ENCODE measurements at places on chromosomes 6 and 20.

GRCh38 chr6:144216668-144217218, 66.4 kb downstream of the STX11 start:
- no peak for DNase-seq

DNA sequence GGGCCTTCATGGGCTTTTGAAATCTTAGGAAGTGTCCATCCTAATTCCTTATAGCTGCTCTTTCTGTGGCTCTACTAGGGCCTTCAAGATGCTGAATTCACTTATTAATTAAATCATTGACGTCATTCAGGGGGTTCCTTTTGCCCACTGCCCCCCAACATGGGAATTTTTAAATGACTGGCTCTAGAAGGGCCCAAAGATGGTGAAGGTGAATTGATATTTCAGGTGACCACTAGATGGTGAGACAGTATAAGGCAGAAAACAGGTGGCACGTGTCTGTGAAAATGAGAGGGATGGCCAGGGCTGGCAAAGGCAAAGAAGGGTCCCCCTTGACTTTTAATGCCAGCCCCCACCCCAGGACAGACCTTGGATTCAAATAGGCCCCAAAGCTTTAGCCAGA, 11.8 kb downstream of the GNAS start:
- DNase-seq = no peak

- DNase-seq = no peak
These were observed 253.0 kb downstream of the TBC1D7 start for GRCh38 chr6:13075141-13075845.

DNA sequence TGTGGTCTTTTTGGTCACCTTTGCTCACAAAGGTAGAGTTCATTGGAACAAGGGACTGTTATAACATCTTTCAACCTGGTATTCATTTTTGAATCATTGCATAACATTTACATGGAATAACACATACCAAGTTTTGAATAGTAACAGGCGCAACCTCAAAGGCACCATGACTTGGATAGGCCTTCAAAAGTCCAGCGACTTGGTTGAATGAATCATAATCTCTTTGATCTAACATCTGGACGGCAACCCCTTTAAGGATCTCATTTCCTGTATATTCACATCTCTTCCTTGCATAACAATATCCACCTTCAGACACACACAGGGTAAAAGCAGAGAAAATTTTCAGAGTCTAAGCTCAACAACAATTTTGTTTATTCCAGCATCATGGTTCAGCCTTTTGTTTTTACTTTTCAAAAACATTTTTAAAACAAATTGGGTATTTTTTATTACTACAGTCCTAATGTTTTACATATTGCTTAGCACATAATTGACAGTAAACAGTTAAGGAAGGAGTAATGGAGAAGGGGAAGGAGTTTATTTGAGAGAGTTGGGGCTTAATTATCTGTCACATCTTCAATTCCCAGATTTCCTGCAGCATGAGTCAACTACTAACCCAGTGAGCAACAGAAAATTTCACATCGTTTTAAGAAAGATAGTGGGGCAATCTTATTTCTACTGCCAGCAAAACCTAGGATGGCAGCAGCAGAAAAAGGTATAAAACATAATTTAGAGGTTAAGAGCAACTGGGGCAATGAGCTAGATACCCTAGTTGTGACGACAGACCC, 41.8 kb upstream of the F13A1 start:
- DNase-seq = no peak

DNA sequence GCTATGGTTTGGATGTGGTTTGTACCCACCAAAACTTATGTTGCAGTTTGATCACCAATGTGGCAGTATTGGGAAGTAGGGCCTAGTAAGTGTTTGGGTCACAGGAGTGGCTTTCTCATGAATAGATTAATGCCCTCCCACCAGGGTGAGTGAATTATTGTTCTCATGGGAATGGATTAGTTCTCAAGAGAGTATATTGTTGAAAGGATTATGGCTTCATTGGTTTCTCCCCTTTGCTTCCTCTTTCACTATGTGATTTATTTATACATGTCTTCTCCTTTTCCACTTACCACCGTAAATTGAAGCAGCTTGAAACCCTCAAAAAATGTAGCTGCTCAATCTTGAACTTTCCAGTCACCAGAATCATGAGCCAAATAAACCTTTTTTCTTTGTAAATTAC, 10.8 kb downstream of the UFL1 start:
- DNase-seq = no peak

DNA sequence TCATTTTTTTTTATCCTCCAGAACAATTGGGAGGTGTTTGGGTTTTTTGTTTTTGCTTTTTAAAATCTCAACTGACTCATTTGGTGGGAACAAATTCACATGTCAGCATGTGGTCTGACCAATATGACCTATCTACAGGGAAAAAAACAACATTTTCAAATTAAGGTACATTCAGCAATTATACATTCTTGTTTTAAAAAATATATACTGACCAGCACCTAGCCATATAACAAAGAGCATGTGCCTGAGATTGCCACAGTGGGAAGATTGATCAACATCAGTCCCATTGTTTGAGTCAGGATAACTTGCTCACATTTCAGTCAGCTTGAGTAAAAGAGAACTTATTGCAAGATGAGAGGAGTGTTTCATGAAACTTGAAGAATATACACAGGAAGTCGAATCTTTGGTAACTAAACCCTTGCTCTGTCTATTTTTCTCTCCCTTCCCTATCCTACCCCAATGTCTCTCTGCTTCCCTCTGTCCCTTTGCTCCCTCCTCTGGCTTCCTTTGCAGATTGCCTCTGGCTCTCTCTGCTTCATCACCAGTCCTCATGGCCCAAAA, 163.2 kb upstream of the TAB2 start:
- DNase-seq = no peak

DNA sequence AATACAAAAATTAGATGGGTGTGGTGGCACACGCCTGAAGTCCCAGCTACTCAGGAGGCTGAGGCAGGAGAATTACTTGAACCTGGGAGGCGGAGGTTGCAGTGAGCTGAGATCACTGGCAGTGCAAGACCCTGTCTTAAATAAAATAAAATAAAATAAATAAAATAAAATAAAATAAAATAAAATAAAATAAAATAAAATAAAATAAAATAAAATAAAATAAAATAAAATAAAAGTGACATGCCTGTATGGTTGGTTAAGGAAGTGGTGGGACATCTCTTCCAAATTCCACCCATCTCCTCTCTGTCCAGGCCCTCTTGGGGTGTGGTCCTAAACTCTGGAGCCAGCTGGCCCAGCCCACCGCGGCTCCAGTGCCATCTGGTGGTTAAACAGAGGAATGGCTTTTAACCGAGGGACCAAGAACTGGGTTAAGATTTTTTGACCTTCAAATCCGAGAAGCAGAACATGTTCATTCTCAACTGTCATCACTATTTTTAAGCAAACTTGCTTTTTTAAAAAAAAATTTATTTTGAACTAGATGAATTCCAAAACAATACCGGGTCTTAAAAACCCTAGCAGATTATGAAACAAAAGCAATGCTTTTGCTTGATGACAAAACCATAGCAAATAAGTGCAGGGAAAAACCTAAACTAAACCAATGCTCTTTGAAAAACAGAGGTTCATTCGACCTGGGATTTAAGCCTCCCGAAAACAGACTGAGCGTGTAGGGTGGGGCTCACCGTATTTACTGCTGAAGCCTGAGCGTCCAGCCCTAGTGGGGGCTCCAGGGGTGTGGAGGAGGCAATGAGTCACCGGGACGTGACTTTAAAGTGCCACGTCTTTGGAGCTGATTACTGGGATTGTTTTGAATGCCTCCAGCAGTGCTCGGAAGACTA, 68.8 kb downstream of the CDC5L start:
- DNase-seq = no peak

- no peak for DNase-seq
These were observed 368.3 kb upstream of the SASH1 start for GRCh38 chr6:147974376-147974775.

GRCh38 chr6:73898599-73898998, 202.6 kb downstream of the CD109 start:
- no peak for DNase-seq

DNA sequence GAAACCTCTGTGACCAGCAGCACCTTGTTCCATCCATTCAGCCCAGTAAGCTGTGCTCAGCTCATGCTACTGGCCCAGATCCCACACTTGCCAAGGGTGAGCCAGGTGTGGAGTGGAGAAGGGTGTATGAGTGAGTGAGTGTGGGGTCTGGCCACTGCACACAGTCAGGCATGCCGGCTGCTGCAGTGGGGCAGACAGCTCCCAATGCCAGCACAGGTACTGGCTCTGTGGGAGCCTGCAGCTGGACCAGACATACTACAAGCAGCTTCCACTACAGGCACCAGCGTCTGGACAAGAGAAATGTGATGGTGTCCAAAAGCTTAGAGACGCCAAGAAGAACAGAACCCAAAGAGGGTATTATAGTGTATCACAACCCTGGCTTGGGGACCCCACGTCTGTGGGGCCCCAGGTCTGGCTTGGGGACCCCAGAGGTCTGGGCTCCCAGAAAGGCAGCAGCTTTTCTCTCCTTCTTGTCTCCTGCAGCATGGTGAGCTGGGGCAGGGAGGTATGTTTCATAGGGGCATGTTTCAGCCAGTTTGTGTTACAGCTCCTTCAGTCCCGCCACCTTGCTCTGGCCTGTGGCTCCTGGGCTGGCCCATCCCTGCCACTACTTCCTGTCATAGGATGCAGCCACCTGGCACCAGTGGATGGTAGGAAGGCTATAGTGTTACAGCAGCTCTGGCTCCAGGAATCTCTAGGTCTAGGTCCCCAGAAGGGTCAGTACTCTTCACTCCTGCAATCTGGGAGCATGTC, 152.4 kb upstream of the HSF2 start:
- no peak for DNase-seq

DNA sequence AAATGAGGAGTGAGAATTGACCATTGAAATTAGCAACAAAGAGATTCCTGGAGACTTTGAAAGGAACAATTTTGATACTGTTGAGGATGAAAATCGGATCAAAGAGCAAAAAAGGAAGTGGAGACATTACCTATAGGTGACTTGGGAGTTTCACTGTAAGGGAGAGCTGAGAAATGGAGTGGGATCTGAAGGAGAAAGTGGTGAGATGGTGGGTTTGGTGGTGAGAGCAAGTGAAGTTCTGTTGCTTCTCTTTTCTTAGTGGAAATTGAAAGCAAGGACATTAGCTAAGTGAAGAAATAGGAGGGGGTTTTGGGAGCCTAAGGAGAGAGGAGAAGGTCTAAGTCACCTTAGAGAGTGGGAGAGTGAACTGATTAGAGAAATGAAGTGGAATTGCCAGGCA, 4.2 kb downstream of the ERGIC3 start:
- DNase-seq = no peak

DNA sequence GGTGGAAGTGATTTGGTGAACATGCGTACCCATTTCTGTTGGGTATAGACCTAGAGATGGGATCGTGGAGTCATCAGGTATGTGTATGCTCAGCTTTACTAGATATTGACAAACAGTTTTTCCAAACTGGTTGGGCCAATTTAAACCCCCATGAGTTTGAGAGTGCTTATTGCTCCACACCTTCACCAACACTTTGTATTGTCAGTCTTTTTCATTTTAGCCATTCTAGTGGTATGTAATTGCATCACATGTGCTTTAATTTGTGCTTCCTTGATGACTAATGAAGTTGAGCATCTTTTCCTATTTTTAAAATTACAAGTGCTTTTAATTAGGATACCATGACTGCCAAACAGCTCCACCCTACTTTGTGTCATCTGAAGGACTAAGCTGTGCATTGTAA, 158.9 kb upstream of the AKIRIN2 start:
- no peak for DNase-seq

GRCh38 chr6:41257369-41258195, 28.9 kb downstream of the TREM1 start:
- no peak for DNase-seq

- DNase-seq = no peak
These were observed 672.8 kb downstream of the KIF16B start for GRCh38 chr20:15900443-15900842.

DNA sequence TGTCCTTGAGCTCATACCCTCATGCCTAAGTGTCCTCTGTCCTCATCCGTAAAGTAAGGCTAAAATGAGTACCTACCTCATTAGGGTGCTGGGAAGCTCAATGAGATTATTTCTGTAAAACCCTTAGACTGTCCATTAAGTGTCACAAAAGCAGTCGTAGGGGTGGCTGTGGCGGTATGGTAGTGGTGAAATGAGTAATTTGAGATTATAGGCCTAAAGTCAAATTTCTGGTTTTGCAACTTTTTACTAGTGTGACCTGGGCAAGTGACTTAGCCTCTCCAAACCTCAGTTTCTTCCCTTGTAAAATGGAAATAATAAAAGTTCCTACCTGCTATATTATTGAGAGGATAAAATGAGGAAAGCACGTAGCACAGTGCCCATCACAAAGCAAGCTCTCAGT, 148.2 kb upstream of the AKAP12 start:
- DNase-seq = no peak

DNA sequence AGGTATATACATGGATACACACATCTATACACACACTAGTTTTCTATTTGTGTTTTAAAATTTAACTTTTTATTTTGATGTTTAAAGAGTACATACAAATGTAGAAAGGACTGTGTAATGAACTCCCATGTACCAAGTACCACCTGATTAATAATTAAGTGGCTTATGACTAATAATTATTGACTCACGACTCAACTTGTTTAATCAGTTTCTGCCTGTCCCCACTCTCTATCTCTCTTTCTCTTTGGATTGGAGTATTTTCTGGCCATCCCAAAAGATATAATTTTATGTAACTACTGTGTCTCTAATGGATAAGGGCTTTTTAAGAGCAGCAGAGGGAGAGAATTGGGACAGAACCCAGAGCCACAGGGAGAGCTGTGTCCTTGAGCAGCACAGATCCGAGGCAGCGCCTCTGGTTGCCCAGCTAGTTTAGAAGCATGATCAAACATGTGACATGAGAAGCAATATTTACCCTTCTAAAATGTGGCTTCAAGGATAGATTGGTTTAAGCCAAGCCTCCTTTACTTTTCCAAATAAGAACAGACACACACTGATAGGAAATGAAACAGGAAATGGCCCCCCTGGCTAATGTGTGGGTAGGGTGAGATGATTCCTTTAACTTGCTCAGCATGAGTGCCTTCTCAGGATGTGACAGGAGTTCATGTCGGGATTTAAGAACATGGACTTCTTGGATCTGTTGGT, 81.0 kb downstream of the ERMARD start:
- no peak for DNase-seq

DNA sequence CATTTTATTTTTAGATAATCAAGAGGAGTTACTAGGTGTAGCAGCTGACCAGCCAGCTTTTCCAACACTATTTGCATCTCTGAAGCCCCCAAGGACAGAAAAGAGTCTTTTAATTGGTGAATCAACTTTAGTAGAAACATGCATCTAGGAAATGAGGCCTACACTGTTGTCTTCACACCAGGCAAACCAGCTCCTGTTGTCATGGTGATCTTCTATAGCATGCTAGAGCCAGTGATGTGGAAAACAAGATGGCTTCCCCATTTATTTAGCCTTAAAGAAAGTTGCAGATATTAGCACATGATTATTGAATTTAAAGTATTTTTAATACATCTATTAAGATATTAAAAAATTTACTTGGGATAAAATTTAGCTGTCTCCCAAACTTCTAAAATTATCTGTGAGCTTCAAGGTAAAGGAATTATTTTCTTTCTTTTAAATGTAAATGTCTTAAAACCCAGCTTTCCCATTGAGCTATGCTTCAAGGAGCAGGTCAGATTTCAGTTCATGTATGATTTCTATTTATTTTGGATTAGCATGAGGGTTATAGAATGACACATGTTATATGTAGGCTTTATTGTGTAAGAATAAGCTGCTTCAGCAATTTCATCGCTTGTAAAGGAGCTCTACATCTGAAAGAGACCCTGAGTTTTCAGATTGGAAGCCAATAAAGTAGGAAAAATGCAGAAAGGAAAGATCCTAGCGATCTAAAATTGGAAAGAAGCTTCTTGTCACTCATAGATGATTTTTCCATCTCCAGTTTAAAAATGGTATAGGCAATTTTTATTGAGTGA, 564.9 kb upstream of the CITED2 start:
- DNase-seq = no peak

GRCh38 chr6:129498950-129499842, 210.8 kb downstream of the ARHGAP18 start:
- DNase-seq = no peak
